ENCODE measurements at places on chromosomes 13 and 19. TPM values are rescaled to one million over a fixed set of nuclear protein-coding genes. Genes with fewer than 3 reads are reported as not detected.

The RAB4B gene
- 13.2 TPM for total RNA-seq

The CGB5 gene
- not detected for total RNA-seq

The ZNF90 gene
- total RNA-seq: not detected

The ZNF577 gene
- 6.3 TPM for total RNA-seq

The EFNA2 gene
- total RNA-seq: not detected

The DMPK gene
- total RNA-seq: 40.5 TPM

The HTR2A gene
- not detected for total RNA-seq

DNA sequence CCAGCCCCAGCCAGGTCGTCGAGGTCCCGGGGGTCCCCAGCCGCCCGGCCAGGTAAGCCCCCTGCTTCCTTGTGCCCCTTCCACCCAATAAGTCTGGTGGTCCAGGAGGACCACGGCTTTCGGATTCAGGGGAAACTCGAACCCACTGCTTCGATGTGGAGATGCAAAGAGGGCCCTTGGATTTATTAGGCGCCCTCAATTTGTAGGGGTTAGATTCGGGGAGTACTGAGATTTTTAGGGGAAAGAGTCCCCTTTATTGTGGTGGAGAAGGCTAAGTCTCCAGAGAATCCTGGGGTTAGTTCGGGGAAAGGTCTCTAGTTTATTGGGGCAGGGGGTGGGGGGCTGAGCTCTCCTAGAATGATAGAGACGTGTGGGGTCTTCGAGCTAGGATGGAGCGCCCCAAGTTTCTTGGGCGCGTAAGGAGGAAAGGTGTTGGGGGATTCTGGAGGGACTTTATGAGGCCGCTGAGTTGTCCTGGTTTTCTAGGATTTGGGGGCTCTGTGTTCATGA is 3.8 kb upstream of the LTBP4 start:
- no peak overlapping the region for H3K27ac ChIP-seq
- no peak for DNase-seq
- peaks cover 37% of the 10 kb centered on the region for H3K4me1 ChIP-seq
- peak overlapping the region; percentile 23 for H3K4me3 ChIP-seq
- no peaks in the 10 kb centered on the region for H3K36me3 ChIP-seq
- no peaks in the 10 kb centered on the region for H3K27me3 ChIP-seq

DNA sequence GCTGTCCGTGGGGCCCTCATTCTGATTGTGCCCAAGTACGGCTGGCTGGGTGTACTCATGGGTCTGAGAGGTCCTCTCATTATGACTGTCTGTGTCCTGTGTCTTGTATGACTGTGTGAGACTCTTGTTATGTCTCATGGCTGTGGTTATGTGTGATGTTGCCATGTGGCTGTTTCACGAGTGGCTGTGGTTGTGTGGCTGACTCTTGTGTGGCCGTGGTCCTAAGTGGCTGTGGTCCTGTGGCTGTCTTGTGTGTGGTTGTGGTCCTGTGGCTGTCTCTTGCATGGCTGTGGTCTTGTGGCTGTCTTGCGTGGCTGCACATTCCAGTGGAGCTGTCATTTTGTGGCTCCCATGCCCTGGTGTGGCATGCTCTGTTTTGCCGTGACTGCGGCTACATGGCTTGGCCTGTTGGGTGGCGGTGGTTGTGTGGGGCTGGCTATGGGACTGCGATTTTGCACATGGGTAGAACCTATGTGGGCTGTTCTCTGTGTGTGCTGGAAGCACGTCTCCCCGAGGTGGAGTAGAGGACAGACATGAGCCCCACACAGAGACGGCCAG is 2.5 kb downstream of the LYL1 start:
- H3K36me3 ChIP-seq: no peaks in the 10 kb centered on the region
- no peak overlapping the region for H3K4me3 ChIP-seq
- peaks cover 5% of the 10 kb centered on the region for H3K4me1 ChIP-seq
- no peak overlapping the region for H3K27ac ChIP-seq

GRCh38 chr19:13764101-13764807 is at the start of gene MRI1:
TSS of gene MRI1 (plus strand) at chr19:13764522. CDS start at chr19:13764589, 67 bp downstream.
- peak within 1 kb of the TSS; percentile 81 for H3K27ac ChIP-seq
- H3K27me3 ChIP-seq: no peaks in the 10 kb centered on the region
- peaks cover 58% of the 10 kb centered on the region for H3K36me3 ChIP-seq
- H3K4me1 ChIP-seq: peaks cover 17% of the 10 kb centered on the region

- peaks cover 14% of the 10 kb centered on the region for H3K4me1 ChIP-seq
- no peaks in the 10 kb centered on the region for H3K27me3 ChIP-seq
- H3K27ac ChIP-seq: no peak overlapping the region
- H3K4me3 ChIP-seq: no peak overlapping the region
- peaks cover 5% of the 10 kb centered on the region for H3K36me3 ChIP-seq
- DNase-seq: no peak
These were observed 54.4 kb downstream of the ERCC5 start for GRCh38 chr13:102900193-102900608.

DNA sequence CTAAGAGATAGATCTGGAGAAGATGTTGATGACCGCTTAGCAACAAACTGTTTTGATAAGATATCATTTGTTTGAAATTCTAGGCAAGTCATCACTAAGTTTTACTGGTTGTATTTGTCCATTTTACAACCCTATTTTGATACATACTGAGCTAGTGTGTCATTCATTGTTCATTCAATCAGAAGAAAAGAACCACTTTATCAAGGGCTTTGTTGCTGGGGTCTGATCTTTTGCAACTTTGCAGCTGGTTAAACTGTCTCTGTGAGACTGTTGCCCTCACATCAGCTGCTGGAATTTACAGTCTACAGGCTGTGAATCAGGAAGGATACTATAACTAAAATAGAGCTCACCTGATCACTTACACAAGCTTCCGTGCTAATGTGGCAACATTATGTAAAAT is 290.5 kb downstream of the RFC3 start:
- H3K27ac ChIP-seq: no peak overlapping the region
- DNase-seq: no peak
- H3K4me3 ChIP-seq: no peak overlapping the region
- peaks cover 9% of the 10 kb centered on the region for H3K4me1 ChIP-seq
- H3K27me3 ChIP-seq: no peaks in the 10 kb centered on the region

- no peaks in the 10 kb centered on the region for H3K4me1 ChIP-seq
- H3K27ac ChIP-seq: no peak overlapping the region
- no peaks in the 10 kb centered on the region for H3K27me3 ChIP-seq
- H3K4me3 ChIP-seq: no peak overlapping the region
These were observed 359.6 kb downstream of the FOXO1 start for GRCh38 chr13:40306817-40307216.

- H3K4me3 ChIP-seq: no peak overlapping the region
- H3K27me3 ChIP-seq: no peaks in the 10 kb centered on the region
- H3K36me3 ChIP-seq: peaks cover 27% of the 10 kb centered on the region
These were observed 33.0 kb downstream of the UGGT2 start for GRCh38 chr13:96020155-96020575.

DNA sequence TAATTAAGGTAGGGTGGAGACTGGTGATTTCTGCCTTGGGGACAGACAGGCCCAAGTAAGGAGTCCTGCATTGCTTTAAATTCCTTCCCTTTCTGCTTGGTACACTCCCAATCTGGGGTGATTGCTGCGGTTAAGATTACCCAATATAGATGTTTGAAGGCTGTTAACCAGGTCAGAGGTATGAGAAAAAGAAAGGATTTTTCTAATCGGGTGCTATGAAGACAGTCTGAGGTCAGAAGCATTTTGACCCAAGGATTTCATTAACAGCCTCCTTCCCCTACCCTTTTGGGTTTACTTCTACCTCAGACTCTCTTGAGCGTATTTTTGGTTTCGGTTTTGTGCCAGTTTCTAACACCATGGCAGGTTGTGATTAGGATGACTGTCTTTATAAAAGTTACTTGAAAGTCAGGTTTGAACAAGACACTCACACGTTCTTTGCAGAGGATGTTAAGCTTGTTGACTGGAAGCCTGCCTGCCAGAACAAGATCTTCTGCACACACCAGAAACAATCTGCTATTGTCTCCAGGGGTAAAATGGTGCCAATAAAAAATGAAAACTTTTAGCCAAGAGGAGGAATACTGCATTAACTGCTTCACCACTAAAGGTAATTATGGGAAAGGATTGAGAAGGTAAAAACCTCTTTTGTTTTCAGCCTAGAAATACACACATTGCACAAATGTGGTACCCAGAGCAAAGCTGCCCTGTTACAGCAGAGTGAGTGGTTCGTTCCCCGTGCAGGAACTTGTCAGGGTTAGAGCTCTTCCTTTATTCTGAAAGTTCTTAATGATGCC is 108.8 kb downstream of the NDFIP2 start:
- peak overlapping the region; percentile 72 for H3K4me3 ChIP-seq
- H3K27ac ChIP-seq: peak overlapping the region; percentile 98
- H3K36me3 ChIP-seq: no peaks in the 10 kb centered on the region
- peaks cover 27% of the 10 kb centered on the region for H3K4me1 ChIP-seq
- no peaks in the 10 kb centered on the region for H3K27me3 ChIP-seq
- peak; percentile 74 for DNase-seq

DNA sequence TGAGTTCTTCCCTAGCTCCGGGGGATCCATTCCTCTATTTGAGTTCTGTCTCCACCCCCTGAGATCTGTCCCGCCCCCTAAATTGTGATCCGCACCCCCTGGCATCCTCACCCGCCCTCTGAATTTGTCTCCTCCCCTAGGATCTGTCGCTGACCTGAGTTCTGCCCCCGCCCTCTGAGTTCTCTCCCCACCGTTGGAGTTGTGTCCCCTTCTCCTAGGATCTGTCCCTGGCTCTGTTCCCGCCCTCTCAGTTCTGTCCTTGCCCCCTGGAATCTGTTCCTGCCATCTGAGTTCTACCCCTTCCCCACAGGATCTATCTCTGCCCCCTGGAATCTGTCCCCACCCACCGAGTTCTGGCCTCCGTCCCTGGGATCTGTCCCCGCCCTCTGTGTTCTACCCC is 1.0 kb upstream of the SLC17A7 start:
- DNase-seq: peak; percentile 27
- peaks cover 28% of the 10 kb centered on the region for H3K4me1 ChIP-seq
- H3K27ac ChIP-seq: no peak overlapping the region
- peaks cover 56% of the 10 kb centered on the region for H3K27me3 ChIP-seq
- peaks cover 9% of the 10 kb centered on the region for H3K36me3 ChIP-seq
- peak overlapping the region; percentile 75 for H3K4me3 ChIP-seq

DNA sequence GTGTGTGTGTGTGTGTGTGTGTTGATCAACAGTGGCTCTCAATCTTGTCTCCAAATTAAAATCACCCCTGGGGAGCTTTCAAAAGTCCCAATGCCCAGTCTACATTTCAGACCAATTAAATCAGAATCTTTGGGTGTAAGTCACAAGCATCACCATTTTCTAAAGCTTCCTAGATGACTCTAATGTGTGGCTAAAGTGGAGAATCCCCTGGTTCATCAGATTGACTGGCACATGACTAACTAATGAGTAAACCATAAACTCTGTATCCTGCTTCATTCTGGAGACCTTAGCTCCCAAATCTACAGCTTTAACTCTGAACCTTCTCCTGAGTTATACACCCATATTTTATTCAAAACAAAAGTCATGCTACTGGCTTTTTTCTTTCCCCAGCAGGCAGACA is 131.3 kb downstream of the SUCLA2 start:
- H3K4me3 ChIP-seq: no peak overlapping the region
- no peaks in the 10 kb centered on the region for H3K36me3 ChIP-seq
- H3K4me1 ChIP-seq: no peaks in the 10 kb centered on the region
- no peak overlapping the region for H3K27ac ChIP-seq

DNA sequence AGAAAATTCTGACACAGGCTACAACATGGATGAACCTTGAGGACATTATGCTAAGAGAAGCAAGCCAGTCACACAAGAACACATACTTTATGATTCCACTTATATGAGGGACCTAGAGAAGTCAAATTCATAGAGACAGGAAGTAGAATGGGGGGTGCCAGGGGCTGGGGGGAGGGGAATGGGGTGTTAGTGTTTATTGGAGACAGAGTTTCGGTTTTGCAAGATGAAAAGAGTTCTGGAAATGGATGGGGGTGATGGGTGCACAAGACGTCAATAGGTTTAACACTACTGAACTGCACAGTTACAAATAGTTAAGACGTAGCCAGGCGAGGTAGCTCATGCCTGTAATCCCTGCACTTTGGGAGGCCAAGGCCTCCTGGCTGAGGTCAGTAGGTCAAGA is 3.5 kb upstream of the ZNF787 start:
- no peak overlapping the region for H3K4me3 ChIP-seq
- H3K4me1 ChIP-seq: peaks cover 6% of the 10 kb centered on the region
- no peak overlapping the region for H3K27ac ChIP-seq
- DNase-seq: no peak

GRCh38 chr19:50210425-50210824 is 7.0 kb downstream of the MYH14 start:
- H3K36me3 ChIP-seq: no peaks in the 10 kb centered on the region
- DNase-seq: no peak
- H3K27me3 ChIP-seq: no peaks in the 10 kb centered on the region
- no peak overlapping the region for H3K4me3 ChIP-seq

DNA sequence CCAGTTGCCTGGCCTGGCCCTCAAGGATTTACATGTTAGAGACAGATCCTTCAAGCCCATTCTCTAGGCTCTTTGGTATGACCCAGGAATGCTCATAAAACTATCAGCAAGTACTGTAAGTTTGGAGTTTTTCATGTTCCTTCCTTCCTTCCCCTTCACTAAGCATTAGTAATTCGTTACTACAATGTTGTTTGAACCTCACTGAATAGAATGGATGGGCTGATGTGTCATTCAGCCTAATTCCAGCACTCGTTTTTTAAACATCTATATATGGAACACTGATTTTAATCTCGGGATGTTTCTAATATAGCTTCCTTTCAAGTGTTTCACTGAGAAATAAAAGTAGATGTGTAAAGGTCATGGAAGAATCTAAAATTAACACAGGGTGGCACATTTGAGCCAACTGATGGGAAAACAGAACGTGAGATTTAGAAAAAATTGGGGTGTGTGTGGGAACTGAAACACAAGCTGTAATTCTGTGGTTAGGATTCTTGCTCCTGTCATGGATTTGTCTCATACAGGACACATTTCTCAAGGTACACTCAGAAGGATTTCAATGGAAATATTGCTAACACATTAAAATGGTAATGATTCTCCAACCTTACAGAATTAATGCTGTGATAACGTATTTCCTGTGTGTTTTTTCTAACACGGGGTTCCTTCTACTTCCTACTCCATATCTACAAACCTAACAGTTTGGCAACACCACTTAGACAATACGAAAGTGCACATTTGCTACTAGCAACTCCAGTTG is 93.4 kb downstream of the FLT1 start:
- peaks cover 12% of the 10 kb centered on the region for H3K27me3 ChIP-seq
- DNase-seq: peak; percentile 61
- no peak overlapping the region for H3K4me3 ChIP-seq
- H3K4me1 ChIP-seq: peaks cover 6% of the 10 kb centered on the region

DNA sequence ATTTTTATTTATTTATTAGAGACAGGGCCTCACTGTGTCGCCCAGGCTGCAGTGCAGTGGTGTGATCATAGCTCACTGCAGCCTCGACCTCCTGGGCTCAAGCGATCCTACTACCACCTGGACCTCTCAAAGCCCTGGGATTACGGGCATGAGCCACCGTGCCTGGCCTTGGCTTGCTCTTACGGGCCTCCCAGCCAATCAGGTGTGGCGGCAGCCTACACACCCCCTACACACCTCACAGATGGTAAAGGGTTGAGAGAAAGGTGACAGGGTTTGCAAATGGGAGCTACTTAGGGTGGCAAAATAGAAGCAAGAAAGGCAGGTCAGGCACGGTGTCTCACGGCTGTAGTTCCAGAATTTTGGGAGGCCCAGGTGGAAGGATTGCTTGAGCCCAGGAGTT is 1.0 kb upstream of the ZBTB32 start:
- H3K36me3 ChIP-seq: no peaks in the 10 kb centered on the region
- no peak for DNase-seq
- no peak overlapping the region for H3K27ac ChIP-seq
- H3K4me3 ChIP-seq: peak overlapping the region; percentile 79
- H3K4me1 ChIP-seq: peaks cover 5% of the 10 kb centered on the region
- H3K27me3 ChIP-seq: no peaks in the 10 kb centered on the region

GRCh38 chr13:29677627-29678026 is 82.1 kb upstream of the SLC7A1 start:
- H3K27me3 ChIP-seq: peaks cover 11% of the 10 kb centered on the region
- H3K4me3 ChIP-seq: no peak overlapping the region
- no peaks in the 10 kb centered on the region for H3K36me3 ChIP-seq
